H7 (cell line): ENCODE measurements at places on chromosomes 12 and 14.

GRCh38 chr12:31557707-31558106, 33.2 kb downstream of the DENND5B start:
- no peak for DNase-seq

DNA sequence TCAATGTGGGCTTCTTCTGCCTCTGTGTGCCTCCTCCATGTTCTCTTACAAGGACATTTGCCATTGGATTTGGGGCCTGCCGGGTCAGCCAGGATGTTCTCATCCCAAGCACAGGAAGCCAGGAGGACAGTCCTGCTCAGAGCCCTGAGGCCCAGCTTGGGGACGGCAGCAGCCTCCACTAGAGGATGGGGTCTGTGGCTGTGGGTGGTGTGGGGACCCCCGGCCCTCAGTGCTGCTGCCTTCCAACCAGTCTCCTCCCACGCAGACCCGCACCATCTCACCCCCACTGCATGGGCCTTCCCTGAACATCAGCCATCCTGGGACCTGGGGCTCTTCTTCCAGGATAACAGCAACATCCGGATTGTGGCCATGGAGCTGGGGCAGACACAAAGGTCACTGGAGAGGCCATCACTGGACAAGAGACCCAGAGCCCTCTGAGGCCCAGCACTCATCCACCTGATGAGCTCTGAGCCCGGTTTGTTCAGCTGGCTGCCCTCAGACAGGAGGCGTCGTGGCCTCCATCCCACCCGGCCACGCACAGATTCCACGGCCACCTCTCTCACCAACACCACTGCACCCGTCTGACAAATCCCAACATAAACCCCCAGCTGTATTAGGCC, 56.5 kb upstream of the C14orf180 start:
- DNase-seq, result no peak

- DNase-seq, result no peak
Observed at GRCh38 chr12:118418385-118419057, 42.2 kb downstream of the SUDS3 start.

GRCh38 chr12:15788233-15789219, 662 bp downstream of the EPS8 start:
- peak; percentile 67 for DNase-seq

- peak; percentile 67 for DNase-seq
Observed at GRCh38 chr14:54814076-54814475, 88.5 kb downstream of the GCH1 start.

GRCh38 chr14:24712909-24713308, 78.9 kb upstream of the GZMB start:
- no peak for DNase-seq

DNA sequence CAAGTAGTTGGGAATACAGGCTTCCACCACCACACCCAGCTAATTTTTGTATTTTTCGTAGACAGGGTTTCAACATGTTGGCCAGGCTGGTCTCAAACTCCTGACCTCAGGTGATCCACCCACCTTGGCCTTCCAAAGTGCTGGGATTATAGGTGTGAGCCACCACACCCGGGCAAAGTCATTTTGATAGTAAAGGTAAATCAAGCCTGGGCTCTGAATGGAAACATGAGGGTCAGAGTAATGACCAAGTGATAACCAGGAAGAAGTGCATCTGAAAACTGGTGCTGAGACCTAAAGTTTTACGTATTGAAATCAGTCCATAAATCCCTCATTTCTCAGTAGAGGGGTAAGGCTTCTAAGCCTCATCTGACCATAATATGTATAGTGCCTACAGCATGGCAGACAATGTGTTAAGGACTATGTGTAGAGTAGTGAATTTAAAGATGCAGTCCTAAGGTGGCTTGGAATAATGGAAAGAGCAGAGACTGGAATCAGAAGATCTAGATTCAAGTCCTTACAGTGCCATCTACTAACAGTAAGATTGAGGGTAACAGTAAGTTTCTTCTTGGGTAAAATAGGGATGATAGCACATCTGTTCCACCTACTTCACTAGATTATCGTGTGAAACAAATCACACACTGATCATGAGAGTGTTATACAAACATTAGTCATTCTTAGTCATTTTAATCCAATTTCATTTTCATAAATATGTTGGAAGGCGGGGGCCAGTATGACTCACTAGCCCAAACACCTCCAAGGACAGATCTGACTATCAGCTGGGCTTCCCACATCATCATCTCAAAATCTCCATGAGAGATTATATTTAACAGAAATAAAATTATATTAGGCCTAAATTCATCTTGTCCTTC, 11.2 kb downstream of the MAP4K5 start:
- no peak for DNase-seq

- DNase-seq, result no peak
Observed at GRCh38 chr14:55794655-55795595, 214.9 kb downstream of the KTN1 start.

- no peak for DNase-seq
Observed at GRCh38 chr12:15811214-15812127, 22.3 kb upstream of the EPS8 start.

- peak; percentile 29 for DNase-seq
Observed at GRCh38 chr12:54374562-54375258, 9.8 kb downstream of the ZNF385A start.

DNA sequence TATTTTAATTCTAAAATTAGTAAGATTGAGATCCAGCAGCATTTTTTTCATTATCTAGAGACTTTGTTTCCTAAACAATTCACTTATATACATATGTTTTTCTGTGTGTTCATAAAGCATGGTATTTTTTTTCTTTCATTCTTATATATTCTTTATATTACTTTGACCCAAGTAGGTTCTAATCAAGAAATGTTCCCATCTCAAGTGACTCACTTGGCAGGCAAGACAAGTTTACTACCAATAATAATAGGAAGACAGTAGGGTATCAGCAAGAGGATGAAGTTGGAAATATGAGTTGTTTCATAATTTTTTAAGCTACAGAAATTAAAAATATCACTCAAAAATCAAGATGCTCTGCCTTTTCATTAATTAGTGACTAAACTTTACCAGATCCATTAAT, 613.4 kb upstream of the ATP2B1 start:
- no peak for DNase-seq

- DNase-seq, result peak; percentile 50
Observed at GRCh38 chr14:77011245-77011644, 17.3 kb downstream of the IRF2BPL start.

DNA sequence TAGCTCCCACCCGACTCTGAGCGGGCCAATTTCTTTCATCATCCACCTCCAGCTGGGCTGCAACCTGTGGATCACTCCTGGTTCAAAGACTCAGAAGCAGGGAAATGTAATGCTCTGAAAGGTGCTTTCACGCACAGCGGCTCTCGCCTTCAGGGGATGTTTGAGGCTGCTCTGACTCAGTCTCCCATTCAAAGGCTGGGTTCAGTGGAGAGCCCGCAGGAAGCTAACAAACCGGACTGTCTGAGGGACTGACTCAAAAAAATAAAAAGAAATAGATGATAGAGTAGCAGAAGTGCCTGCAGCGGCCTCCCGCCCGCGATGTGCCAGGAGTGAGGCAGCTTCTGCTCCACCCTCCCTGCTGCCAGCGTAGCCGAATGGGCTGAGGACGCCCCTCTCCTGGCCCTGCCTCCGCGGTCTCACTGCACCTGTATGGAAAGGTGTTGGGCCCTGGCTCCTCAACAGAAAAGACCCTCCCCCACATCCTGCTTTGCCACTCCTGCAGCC, 98.0 kb downstream of the GCH1 start:
- peak; percentile 44 for DNase-seq

DNA sequence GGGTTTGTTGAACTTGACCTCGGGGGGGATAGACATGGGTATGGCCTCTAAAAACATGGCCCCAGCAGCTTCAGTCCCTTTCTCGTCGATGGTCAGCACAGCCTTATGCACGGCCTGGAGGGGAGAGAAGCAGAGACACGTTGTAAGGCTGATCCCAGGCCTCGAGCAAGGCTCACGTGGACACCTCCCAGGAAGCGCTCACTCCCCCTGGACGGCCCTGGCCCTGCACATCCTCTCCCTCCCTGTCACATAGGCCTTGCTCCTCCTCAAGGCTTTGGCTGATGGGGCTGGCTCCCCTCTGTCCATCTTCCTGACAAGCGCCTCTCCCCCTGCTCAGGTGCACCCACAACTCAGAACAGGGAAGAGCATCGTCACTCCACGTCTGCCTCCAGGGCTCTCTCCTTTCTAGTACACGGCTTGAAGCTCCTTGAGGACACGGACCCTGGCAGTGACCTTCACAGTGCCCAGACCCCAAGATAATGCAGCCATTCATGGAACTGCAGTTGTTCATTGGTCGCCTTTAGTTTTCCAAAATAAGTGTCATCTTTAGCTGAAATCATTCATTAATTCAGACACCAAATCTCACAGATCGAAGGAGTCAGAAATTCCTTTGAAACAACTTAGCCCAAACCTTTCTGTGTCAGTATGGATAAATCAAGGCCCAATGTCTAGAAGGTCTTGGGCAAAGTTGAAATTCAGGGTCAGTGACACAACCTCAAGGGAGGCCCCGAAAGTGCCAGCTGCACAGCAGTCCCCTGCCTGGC, 9.7 kb downstream of the SERPINA1 start:
- peak; percentile 8 for DNase-seq

- DNase-seq, result no peak
Observed at GRCh38 chr12:41106315-41106714, 81.8 kb upstream of the PDZRN4 start.

- peak; percentile 96 for DNase-seq
Observed at GRCh38 chr14:24430143-24430681, 458 bp downstream of the KHNYN start.

DNA sequence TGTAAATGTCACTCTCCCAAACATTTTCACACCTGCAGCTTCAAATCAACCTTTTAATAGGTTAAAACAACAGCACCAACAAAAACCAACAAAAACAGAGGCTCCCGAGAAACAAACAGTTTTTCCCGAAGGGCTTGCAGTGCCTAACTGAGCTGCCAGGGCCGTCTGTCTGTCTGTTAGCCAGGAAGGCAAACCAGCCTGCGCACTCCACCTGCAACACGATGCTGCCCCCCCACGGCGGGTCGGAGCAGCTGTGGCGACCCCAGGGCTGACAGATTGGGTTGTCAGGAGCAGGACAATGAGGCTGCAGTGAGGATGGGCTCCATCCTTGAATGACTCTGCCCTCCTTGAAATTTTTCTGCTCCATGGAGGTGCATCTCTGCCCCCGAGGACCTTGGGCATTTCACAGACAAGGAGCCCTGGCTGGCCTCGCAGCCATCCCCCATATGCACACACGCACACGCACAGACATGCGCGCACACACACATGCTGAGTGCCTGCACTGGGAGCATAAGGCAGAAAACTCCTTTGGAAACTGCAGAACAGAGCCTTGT, 2.6 kb downstream of the RTL1 start:
- peak; percentile 81 for DNase-seq

- no peak for DNase-seq
Observed at GRCh38 chr14:61512026-61512834, 183.1 kb upstream of the HIF1A start.

DNA sequence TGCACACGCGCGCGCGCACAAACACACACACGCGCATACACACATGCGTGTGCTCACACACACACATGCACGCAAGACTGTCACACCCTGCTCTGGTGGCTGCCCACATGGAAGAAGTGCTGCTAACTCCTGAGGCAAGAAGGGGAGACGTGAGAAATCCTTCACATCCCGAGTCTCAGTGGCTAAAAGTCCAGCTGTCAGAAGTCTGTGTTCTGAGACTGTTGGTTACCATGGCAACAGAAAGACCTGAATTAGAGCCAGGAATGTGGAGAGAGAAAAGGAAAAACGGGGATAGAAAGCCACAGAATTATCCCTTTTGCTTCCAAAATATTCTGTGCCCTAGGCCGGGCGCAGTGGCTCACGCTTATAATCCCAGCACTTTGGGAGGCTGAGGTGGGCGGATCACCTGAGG, 71.2 kb downstream of the PPFIBP1 start:
- DNase-seq, result no peak

DNA sequence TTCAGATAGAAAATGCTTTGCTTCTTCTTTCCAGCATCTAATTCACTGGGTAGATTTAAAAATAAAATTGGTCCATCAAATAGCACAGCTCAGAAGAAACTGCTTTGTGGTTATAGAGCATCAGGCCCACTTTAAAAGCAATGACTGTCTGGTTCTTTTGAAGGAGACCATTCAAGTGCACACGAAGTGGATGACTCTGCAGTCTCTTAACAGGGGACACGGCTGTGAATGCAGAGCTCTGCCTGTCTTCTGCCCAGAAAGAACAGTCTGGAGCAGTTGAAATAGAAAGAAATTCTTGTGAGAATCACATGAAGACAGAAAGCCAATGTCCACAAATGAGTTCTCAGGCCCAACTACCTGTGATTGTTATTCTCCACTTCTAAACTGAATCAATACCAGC, 138.7 kb upstream of the PLEKHA5 start:
- no peak for DNase-seq

- DNase-seq, result no peak
Observed at GRCh38 chr14:99566390-99567354, 37.3 kb downstream of the CCDC85C start.

DNA sequence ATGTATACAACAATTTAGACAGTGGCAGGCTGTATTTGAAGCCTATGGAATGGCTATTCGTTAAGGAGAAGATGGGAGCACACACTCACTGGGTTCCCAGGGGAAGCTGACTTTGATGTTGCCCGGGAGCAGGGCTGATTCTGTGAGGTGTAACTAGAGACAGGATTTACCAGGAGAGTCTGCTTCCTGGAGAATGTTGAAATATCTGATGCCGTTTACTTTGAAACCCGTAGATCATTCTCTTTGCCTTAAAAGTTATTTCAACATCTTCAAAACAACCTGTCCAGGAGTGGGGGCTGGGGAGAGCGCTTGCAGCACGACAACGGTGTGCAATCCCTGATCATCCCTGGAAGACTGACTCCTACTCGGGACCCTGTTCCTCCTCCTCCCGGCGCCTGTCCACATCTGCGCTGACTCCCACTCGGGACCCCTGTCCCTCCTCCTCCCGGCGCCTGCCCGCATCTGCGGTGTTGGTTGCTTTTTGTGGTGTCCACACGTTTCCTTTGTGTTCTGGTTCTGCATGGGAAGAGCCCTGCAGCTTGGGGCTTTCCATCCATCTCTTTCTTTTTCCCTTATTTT, 72.6 kb downstream of the AACS start:
- DNase-seq, result peak; percentile 35

- no peak for DNase-seq
Observed at GRCh38 chr14:84006643-84007155, 1523.2 kb upstream of the FLRT2 start.

DNA sequence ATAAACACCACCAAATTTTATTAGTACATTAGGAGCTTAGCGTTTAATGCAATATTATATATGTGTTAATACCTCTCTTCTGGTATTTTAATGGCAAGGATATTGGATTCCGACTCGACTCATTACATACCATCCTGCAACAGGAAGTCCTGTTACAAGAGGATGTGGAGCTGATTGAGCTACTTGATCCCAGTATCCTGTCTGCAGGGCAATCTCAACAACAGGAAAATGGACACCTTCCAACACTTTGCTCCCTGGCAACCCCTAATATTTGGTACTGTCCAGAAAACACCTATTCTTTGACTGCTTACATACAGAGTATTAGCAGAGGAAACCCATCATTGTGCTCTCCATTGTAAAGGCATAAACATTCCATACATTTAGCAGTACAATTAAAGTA, 45.2 kb downstream of the VEZT start:
- DNase-seq, result no peak

GRCh38 chr14:50045837-50046236, 70.5 kb downstream of the VCPKMT start:
- DNase-seq, result no peak

- no peak for DNase-seq
Observed at GRCh38 chr12:58270966-58271705, 329.8 kb downstream of the ATP23 start.
